Bronchial epithelial cell (primary cell): ENCODE measurements at places on chromosomes 7 and 10.

DNA sequence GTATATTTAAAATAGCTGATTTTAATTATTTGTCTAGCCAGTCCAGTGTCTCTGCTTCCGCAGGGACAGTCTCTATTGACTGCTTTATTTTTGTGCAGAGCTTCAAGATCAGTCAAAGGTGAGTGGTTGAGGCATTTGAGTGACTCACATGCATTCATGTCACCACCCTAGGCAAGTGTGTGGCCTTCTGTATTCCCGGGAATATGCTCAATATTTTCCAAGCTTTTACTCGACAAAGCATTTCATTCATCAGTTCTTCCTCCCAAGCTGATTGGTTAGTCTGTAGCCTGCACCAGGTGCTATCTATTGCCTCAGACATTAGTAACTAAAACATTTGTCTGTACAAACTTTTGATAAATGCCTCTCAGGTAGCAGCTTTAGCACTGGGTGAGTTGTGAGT lies 471.5 kb upstream of the NRG3 start:
- no peak for DNase-seq

GRCh38 chr10:64486149-64486548 lies 964.9 kb downstream of the REEP3 start:
- peak; percentile 25 for DNase-seq

DNA sequence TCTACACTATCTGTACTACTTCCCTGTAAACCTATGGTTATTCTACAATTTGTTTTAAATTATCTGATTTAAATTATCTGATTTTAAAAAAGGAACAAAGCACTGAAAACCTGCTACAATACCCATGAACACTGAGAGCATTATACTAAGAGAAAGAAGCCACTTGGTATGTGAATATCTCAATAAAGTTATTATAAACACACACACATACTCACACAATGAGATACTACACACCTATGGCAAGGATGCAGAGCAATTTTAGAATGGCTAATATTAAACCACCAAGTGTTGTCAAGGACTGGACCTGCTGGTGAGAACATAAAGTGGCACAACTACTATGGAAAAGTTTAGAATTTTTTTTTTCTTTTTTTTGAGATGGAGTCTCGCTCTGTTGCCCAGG lies 82.7 kb downstream of the IGF2BP3 start:
- no peak for DNase-seq

GRCh38 chr10:21304198-21304597 lies 221.3 kb downstream of the SKIDA1 start:
- peak; percentile 47 for DNase-seq

- peak; percentile 84 for DNase-seq
Observed at GRCh38 chr10:103759100-103759781, 96.1 kb downstream of the SH3PXD2A start.

DNA sequence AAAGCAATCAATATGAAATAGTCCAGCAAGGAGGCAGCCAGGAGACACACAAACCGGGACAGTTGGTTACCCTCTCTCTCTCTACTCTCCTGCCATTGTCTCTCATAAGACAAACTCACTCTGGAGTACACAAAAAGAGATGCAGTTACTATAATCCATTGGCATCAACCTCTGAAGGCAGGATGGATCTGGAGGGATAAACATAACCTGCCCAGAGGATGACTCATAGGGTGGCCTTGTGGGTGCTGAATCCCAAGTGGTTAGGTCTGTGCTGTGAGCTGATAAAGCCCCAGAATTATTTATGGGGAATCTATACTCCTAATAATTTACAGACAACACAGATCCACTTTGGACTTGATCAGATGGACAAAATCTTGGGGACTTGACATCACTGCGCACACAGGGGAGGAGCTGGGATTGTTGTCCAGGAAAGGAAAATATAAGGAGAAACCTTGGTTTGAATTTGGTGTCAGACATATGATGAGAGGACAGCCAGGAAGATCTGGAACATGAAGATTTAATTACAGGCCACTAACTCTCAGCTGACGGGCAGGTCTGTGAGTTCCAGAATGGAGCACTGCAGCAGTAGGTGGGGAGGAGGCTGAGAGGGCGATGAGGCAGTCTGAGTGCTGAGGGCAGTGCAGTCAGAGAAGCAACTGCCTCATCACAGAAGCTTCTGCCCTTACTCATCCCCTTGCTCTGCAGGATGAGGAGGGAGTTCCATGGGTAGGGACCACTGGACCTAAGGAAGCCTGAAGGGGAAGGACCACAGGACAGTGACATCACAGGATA lies 113.9 kb upstream of the PRSS58 start:
- DNase-seq: peak; percentile 35

DNA sequence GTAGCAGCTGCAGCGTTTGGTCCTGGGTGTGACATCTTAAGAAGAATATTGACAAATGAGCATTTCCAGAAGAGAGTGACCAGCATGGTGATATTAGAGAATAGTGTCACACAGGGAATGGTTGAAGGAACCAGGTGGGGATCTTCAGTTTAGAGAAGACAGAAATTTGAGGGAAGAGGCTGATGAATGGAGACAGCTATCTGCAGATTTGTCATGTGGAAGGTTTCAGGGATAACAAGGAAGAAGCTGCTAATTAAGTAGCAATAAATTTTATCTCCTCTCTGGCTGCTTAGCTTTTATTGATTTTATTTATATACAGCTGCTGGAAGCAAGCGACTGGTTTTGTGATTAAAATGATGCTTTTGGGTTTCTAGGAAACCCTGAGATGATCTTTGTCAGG lies 26.0 kb downstream of the SDK1 start:
- no peak for DNase-seq

DNA sequence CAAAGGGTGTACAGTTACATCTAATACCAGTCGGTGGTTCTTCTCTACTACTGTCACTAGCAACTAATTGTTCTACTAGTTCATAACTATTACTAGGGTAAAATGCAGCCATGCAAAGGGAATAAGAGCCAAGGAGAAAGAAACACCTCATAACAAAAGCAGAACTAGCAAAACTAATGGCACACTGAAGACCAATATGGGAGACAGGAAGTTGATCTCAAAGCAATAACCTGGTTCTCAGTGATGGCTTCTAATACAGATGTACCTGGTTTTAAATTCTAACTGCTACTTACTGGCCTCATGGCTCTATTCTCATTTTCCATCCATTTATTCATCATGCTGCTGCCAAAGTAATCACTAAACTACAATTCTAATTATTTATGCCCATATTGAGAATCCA lies 170.3 kb downstream of the SEMA3E start:
- DNase-seq: no peak

DNA sequence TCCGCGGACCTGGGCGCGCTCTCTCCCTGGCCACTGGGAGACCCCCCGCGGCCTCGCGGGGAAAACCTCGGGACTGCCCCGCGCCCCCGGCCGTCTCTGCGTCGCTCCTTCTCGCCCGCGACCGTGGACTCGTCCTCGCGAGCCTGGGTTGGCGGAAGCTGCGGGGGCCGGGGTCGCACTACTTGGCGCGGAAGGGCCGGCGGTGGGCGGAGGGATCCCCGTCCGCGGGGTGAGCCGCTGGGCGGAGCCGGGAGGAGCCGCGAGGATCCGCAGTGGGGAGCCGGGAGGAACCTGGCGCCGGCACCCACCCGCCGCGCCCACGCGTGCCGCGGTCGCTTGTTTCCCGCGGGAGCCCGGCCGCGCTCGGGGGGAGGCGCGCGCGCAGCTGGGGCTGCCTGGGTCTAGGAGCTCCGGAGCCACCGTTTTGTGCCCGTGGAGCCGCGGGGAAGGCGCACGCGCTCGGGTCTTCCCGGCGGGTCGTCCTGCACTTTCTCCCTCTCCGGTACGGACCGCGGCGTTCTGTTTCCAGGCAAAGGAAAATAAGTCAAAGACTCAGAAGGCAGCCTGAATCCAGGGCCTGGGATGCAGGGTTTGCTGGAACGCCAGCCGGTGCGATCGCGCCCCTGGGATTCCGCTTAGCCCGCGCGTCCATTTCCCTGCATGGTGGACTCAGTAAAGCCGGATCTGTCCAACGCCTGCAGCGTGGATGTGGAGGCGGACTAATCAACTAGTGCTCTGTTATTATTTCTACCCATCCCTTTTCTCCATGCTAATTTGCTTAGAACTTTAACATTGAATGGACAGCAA lies 28.7 kb upstream of the KMT2C start:
- peak; percentile 27 for DNase-seq

DNA sequence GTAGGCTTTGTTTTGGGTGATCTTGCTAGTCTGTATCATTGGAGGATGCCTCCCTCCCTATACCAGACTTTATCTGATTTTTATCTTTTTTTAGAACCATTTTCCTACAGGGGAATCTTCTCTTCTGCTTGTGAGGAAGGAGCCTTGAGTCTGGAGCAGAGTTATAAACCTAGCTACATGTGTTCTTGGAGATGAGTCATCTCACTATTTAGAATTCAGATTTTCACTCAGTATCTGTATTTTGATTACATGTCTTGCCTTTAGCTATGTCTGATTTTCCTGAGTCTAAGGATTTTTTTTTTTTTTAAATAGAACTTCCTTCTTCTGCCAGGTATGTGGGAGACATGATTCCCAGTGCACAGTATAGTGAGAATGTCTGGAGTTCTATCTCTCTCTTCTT lies 211.6 kb upstream of the MBL2 start:
- peak; percentile 13 for DNase-seq

- DNase-seq: peak; percentile 78
Observed at GRCh38 chr7:155862123-155862892, 50.0 kb upstream of the SHH start.

DNA sequence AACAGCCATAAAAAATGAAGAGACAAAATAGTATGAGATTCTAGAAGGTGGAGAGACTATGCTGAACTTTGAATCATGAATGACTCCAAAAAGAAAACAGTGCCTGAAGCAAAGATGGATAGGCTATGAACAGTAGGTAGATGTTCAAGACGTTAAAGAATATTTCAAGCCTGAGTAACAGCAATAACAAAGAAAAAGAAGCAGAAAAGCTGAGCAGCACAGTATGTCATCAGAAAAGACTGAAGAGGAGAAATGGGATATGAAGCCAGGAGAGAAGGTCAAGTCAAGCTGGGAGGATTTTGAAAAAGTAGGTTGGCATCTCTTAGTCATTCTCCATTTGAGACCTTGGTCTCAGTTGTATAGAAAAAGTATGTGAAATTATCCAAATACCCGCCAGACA lies 484.4 kb downstream of the SORCS1 start:
- no peak for DNase-seq

DNA sequence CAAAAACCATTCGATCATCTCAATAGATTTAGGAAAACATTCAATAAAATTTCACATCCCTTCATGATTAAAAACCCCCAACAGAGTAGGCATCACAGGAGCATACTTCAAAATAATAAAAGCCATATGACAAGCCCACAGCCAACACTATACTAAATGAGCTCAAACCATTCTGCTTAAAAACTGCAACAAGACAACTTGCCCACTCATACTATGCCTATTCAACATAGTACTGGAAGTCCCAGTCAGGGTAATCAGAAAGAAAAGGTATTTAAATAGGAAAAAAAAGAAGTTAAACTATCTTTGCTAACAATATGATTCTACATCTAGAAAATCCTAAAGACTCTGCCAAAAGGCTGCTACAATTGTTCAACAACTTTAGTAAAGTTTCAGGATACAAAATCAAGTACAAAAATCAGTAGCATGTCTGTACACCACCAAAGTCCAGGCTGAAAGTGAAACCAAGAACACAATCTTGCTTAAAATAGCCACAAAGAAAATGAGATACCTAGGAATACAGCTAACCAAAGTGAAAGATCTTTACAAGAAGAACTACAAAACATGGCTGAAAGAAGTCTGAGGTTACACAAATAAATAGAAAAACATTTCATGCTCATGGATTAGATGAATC lies 882.6 kb downstream of the GRM8 start:
- no peak for DNase-seq

GRCh38 chr10:75071756-75072155 lies 39.7 kb upstream of the SAMD8 start:
- DNase-seq: no peak

GRCh38 chr10:15197911-15198310 lies 29.4 kb upstream of the NMT2 start:
- DNase-seq: no peak

DNA sequence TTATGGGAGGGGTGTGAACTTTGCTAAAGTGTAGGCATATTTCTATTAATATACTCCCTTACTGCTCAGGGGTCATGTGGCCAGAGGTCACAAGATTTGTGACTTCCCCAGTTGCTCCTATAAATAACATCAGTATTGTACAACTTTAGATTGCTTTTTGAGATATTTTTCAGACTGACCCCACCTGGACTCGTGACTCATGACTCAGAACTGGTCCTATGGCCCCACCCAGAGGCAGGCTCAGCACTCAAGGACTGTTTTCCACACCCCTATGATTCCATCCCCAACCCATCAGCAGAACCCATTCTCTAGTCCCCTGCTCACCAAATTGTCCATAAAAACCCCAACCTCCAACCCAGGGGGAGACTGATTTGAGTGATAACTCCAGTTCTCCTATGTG lies 2.7 kb upstream of the CUL2 start:
- DNase-seq: no peak

DNA sequence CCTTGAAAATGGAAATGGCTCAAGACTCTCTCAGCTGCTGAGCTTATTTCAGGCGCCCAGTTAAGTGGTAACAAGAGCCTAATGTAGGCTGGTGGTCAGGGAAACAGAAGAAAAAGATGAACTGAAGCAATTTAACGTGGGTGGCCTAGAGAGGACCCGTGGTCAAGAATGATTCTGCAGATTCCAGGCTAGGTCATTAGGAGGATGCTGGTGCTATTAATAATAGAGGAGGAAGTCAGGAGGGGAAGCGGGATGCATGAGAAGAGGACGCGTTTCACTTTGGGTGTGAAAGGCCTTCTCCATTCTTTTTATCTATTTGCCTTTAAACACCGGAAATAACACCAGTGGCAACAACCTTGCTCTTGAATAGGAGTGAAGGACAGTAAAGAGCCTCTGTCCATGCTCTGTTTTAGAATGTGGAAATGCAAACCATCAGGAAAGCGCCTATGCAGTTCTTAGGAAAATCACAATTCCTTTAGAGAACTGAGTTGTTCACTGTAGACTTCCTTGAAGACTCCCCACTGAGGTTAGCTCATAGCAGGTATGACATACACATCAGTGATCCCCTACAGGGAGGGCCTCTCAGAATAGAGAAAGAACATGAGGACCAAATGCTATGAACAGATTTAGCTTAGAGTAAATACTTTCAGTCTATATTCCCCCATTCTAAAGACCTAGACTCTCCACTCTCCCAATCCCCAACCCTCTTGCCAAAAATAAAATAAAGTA lies 8.6 kb downstream of the LIPA start:
- no peak for DNase-seq

DNA sequence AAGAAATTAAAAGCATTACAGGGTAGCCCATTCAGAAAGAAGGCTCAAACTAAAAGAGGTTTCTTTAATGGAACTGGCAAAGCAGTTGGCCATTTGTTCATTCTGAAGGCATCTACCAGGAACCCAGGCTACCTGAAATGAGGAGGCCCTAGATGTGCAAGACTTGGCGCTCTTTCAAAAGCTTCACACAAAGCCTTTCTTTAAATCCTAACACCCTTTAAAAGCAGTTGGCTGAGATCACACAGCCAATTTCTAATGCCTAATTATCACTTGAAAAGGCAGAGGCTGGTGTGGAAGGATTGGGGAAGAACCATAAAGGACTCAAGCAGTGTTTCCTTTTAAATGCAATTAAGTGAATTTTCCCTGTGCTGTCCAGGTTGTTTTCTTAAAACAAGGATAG lies 23.2 kb downstream of the PPP1R17 start:
- no peak for DNase-seq
